ENCODE measurements at places on chromosomes 5 and 9.

DNA sequence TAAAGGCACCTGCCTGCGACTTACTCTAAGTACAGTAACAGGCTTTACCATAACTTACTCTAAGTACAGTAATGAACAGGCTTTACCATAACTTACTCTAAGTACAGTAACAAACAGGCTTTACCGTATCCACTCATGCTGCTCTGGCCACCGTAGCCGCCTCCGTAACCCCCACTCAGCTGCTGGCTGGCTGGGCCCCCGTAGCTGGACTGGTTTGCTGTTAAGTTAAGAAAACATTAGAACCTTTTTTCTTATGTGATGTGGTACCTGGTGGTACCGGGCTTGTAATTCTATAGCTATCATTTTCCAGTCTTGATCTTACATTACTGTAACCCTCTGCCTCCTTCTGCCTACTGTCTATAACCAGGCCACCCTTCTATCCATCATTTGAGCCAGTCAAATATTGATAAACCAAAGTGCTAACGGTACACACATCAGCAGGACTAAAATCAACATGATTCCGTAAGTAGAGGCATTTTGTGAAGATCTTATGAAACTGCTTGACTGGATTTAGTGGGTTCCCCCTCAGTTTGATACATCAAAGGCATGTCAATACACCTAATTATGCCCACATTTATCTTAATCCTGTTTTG lies 7.4 kb downstream of the HNRNPH1 start:
- no peak overlapping the region for H3K27ac ChIP-seq
- H3K4me3 ChIP-seq, result no peak overlapping the region
- no peak for DNase-seq
- H3K27me3 ChIP-seq, result no peaks in the 10 kb centered on the region

- no peak for DNase-seq
- H3K27me3 ChIP-seq, result peaks cover 2% of the 10 kb centered on the region
- H3K4me1 ChIP-seq, result peaks cover 5% of the 10 kb centered on the region
- H3K4me3 ChIP-seq, result no peak overlapping the region
Observed at GRCh38 chr9:114608525-114608796, 2.6 kb upstream of the TMEM268 start.

DNA sequence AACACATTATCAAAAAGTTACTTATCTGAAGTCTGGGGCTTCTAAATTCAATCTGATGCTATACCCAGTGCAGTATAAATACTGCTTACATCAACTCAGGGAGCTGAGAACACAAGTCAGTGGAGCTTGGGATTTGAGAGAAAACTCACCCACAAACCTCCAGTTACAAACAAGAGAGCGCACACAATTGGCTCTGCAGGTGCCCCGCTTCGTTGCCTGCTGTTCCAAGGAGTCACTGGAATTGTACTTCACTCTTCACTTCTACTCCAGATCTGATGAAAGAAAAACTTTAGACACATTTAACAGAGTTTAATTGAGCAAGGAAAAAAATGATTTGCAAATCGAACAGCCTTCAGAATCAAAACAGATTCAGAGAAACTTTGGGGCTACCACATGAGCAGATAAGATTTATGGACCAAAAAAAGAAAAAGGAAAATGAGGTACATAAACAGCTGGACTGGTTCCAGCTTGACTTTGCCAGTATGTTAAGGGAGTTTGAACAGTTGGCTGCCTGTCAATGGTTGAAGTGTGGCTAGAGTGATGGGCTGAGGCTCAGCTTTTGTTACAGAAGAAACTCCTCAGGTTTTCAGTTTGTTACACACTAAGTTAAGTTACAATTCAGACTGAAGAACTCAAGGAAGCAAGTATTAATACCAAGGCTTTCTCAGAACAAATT lies 156.6 kb downstream of the AOPEP start:
- DNase-seq, result no peak
- no peaks in the 10 kb centered on the region for H3K4me1 ChIP-seq
- H3K27me3 ChIP-seq, result no peaks in the 10 kb centered on the region

GRCh38 chr5:7749626-7750025 lies 101.3 kb downstream of the CFAP90 start:
- no peak overlapping the region for H3K4me3 ChIP-seq
- no peak overlapping the region for H3K27ac ChIP-seq
- no peak for DNase-seq
- no peaks in the 10 kb centered on the region for H3K4me1 ChIP-seq
- no peaks in the 10 kb centered on the region for H3K36me3 ChIP-seq

GRCh38 chr5:2741956-2742355 lies 9.5 kb downstream of the IRX2 start:
- peaks cover 45% of the 10 kb centered on the region for H3K27me3 ChIP-seq
- DNase-seq, result no peak
- H3K27ac ChIP-seq, result no peak overlapping the region
- peaks cover 4% of the 10 kb centered on the region for H3K4me1 ChIP-seq

All from iPS DF 6.9 (cell line).